ENCODE measurements at places on chromosomes 2 and 18. TPM values are rescaled to one million over a fixed set of nuclear protein-coding genes. Genes with fewer than 3 reads are reported as not detected.

The PPM1G gene
- 176 TPM for total RNA-seq

The C2orf80 gene
- not detected for total RNA-seq

The MYOM1 gene
- total RNA-seq = 0.13 TPM

The NEMP2 gene
- 5.5 TPM for total RNA-seq

The ANKRD12 gene
- total RNA-seq = 5.5 TPM

The SLC20A1 gene
- 171 TPM for total RNA-seq

The MARCHF4 gene
- total RNA-seq = 20.0 TPM

The CFAP65 gene
- 0.22 TPM for total RNA-seq

The NR4A2 gene
- total RNA-seq = 2.9 TPM

The ABCG8 gene
- not detected for total RNA-seq

The TP53I3 gene
- 323 TPM for total RNA-seq

The RALB gene
- 63.4 TPM for total RNA-seq

The NAT8 gene
- not detected for total RNA-seq

The INHBB gene
- 35.9 TPM for total RNA-seq

The KLF7 gene
- 34.0 TPM for total RNA-seq

All from A549 treated with dexamethasone at 1 μM for 4 hours (cell line).